ENCODE measurements at places on chromosomes 6 and 20. TPM values are rescaled to one million over a fixed set of nuclear protein-coding genes. Genes with fewer than 3 reads are reported as not detected.

DNA sequence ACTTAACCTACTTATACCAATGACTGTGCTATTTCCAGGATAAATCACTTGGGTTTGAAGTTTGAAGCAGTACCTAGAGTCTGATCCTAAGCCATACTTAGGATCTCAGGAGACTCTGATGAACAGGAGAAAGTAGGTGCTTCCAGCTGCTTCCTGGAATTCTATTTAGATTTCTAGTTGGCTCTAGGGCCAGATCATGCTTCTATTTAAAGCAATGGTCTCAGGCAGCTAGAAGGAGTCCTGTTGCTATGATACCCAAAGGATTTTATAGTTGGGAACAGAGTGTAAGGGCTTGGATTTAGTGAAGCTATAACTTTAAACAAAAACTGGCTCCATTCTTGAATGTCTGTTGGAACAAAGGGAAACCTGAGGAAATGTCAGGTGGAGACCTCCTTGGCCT is 52.4 kb upstream of the TINAG start:
- no peak for DNase-seq

Gene MDFI
- polyA plus RNA-seq: 181 TPM

Gene DAAM2
- not detected for polyA plus RNA-seq

- DNase-seq: peak; percentile 27
Measured at GRCh38 chr6:63636518-63637021, 968 bp downstream of the PHF3 start.

Data from foreskin keratinocyte (primary cell).